HEK293T (cell line): ENCODE measurements at places on chromosomes 1 and 21.

GRCh38 chr1:221069178-221069903 lies 190.1 kb downstream of the HLX start:
- no peak for DNase-seq

- no peak for DNase-seq
These were observed 62.5 kb downstream of the XCL1 start for GRCh38 chr1:168638884-168639283.

DNA sequence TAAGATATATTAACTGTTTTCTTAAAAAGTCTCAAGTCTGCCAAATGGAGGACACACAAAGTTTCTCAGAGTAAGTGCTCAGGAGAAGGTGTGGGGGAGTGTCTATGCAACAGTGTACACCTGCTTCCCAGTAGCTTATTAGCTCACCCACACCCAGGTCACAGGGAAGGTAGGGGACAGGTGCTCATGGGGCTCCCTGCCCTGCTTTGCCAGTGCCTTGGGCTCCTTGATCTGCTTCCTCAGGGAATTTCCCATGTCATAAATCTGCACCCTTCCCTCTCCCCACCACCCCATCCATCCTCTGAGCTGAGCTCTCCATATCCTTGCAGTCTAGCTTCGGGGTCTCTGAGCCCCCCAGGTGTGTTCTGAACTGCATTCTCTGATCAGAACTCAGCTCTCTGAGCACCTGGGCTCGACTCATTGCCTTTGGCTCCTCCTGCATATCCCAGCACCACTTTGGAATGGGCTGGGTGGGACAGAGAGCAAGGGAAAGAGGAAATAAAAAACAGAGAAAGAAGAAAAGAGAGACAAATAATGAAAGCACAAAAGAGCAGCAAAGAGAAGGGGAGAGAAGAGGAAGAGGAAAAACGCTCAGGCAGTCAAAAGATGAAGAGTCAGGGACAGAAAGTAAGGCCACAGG lies 87.0 kb upstream of the ATP1B1 start:
- no peak for DNase-seq

DNA sequence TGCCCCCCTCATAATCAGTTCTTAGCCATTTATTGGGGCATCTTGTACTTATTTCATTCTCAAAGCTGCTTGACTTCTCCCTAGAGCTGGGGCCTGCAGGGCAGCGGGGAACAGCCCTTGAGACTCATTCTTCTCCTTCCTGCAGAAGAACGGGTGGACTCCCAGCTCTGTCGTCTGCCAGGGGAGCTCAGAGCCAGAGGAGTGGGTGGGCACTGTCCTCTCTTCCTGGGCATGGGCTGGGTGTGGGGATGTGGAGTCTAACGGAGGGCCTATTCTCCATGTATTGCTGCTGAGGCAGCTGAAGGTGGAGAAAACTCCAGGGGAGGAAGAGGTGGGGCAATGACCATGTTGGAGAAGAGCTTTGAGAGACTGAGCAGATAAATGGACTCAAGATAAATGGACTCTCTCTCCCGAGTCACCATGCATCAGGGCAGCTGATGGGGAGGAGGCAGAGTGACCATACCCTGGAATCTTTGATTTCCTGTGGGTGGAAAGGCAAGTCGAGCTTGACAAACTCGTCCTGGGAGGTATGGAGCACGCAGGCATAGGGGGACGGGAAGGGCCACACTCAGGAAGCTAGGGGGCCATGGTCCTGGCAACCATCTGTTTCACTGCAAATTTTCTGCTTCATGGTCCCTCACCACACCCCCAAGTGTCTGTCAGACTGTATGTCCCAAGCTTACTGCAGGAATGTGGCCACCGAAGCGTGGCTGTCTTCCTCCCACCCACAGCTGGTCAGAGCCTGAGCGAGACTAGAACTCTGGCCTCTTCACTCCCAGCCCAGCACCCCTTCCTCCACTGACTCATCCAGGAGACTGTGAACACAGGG lies 56.9 kb upstream of the ATP2B4 start:
- DNase-seq, result no peak

DNA sequence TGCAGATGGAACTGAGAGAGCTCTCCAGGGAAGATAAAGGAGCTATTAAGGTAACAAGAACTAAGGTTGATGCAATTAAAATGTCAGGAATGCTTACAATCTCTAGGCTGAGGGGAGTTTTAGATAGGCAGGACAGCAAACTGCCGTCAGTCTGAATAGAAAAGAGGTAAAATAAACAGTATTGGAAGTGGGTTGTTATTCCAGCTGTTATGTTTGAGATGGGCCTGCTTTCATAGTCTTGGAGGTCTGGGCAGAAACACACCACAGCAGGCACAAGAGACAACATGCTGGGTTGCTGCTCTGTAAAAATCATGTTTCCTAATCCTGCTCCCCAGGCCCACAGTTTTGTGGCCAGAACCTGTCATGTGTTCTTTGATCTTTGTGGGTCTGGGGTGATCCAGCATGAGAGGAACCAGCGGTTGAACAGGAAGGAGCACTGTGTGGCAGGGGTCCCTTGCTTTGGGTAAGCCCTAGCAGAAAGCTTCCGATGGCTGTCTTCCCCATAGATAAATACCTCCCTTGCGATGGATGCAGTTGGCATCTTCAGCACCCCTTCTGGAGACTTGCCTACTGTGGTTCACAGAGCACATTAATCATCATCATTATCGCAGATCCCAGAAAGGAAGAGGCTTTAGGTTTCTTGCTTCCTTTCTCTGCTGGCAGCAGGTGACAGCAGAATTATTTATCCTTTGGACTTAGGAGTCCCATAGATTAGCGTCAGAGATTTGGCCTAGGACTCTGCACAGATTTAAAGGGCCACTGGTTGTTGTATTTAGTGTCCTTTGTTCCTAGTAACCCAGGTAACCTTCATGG lies 97.1 kb downstream of the AK5 start:
- no peak for DNase-seq

GRCh38 chr1:19405761-19406487 lies 79.4 kb downstream of the CAPZB start:
- no peak for DNase-seq

DNA sequence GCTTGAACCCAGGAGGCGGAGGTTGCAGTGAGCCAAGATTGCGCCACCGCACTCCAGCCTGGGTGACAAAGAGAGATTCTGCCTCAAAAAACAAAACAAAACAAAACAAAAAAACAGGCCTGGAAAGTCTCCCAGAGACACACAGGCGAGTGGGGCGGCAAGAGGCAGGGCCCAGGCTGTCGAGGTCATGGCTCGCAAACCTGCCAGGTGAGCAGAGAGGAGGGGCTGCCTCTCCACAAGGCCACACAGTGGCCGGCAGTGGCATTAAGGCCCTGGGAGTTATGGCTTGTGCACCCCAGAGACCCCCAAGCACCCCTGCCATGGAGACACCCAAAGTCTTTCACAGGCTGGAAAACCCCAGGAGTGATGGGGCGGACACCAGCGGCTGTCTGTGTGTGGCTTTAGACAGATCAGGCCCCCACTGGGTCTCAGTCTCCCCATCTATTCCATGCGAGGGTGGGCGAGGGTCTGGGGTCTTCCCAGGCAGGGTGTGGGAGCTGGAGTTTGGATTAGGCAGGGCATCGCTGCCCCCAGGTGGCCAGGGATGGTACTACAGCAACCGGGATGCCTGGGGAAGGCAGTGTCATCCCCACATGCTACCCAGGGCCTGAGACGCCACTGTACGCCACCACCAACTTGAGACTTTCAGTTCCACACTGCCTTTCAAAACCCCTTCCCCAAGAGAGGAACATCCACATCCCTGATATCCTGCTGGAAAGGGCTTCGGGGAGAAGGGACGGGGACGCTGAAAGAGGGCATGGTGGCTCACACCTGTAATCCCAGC lies 7.3 kb upstream of the CTRC start:
- peak; percentile 85 for DNase-seq
